ENCODE measurements at places on chromosomes 2 and 18.

- DNase-seq, result no peak
These were observed 1.1 kb downstream of the SLC38A11 start for GRCh38 chr2:164954186-164954585.

DNA sequence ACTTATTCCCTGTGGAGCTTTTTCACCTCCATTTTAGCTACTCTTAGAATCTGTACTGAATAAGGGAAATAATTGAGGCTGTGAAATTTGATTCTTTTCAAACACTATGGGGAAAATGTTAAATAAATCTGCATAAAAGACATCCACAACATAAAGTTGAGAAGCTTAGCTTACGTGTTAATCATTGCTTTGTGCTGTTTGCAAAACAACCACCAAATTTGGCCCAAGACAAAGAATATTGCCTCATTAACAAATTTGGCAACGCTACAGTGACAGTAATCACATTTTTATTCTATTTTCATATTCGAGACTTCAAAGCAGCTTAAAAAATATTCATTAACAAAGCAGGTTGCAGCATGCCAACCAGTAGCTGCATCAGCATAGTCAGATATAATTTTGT is 437.6 kb downstream of the DPP10 start:
- DNase-seq, result no peak

GRCh38 chr2:136611451-136611850 is 153.9 kb upstream of the THSD7B start:
- no peak for DNase-seq

DNA sequence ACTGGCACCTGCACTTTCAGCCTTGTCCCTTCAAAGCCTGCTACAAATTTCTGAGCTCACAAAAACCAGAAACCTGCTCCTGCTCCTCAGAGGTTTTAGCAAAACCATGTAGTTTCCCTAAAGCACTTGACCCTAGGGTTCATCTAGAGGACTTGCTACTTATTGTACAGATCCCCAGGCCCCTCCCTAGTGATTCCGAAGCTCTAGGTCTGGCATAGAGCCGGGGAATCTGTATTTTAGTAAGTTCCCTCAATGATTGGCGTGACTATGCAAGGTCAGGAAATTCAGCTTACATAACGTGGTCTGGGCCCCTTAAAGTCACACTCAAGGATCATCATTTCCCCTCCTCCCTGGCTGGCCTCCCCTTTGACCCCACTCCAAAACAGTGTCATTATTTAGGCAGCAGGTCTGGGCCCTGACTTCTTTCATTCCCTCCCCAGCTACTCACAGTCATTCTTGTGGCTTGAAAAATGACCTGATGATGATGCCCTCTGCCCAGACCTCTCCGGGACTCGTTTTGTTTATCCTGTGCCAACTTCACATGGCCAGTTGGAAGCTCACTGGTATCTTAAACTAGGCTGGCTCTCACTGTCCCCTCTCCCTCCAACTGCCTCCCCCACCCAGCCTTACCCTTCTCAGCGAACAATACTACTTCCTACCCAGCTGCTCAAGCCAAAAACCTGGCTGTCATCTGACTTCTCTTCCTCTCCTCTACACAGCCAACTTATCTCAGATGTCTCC is 36.0 kb downstream of the WDFY1 start:
- no peak for DNase-seq

DNA sequence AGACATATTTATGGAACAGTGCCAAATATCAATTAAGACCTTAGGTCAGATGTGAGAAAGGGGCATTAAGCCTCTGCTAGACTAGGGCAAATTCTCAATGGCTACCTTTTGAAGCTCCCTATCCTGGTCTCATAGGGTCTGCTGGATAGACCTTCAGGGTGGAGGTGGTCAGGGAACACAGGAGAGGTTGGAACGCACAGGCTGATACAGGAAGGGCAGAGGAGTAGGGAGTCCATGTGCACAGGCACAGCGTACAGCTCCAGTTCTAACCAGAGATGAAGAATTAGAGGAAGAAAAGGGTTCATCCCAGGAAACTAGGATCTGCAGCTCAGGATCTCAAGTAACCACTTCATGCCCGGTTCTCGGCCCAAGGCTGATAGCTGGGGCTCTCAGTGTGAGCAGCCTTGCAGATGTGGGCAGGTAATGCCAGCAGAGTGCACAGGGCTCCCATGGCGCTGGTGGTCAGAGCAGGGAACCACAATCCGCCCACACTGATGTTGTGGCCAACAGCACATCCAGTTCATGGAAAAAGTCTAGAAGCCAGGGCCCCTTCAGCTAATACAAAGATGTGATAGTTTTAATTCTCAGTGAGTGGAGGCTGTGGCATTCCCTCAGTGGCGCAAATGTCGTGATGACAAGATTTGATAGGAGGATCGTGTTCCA is 3.4 kb upstream of the EVA1A start:
- no peak for DNase-seq

- no peak for DNase-seq
These were observed 46.6 kb downstream of the PRKRA start for GRCh38 chr2:178404368-178404767.

GRCh38 chr2:44348400-44348799 is 12.9 kb downstream of the PREPL start:
- DNase-seq, result no peak

GRCh38 chr2:169461143-169461542 is 18.2 kb upstream of the BBS5 start:
- DNase-seq, result no peak

GRCh38 chr18:79943608-79944125 is 7.8 kb downstream of the SLC66A2 start:
- no peak for DNase-seq

GRCh38 chr2:176885001-176885643 is 327.5 kb upstream of the HNRNPA3 start:
- no peak for DNase-seq

DNA sequence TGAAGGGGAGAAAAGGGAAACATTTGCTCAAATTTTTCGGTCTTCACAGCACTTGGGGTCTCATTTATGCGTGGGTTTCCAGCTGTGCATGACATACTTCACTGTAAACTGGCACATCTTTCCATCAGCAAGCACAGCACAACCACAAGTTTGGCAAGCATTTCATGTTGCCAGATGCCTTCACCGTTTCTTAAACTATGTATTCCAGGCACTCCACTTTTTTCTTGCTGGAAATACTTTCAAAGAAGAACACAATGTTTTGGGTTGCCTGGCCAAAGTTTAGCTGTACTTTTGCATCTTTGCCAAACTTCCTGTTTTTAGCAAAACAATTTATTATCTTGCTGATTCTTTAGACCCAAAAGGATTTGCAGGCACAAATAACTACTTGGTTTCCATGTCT is 194.6 kb upstream of the MEIS1 start:
- no peak for DNase-seq
